ENCODE measurements at places on chromosomes 16 and 17.

GRCh38 chr16:28168991-28169554, 42.7 kb downstream of the XPO6 start:
- no peak for DNase-seq

GRCh38 chr16:81779536-81780320, 637 bp downstream of the PLCG2 start:
- DNase-seq = no peak

DNA sequence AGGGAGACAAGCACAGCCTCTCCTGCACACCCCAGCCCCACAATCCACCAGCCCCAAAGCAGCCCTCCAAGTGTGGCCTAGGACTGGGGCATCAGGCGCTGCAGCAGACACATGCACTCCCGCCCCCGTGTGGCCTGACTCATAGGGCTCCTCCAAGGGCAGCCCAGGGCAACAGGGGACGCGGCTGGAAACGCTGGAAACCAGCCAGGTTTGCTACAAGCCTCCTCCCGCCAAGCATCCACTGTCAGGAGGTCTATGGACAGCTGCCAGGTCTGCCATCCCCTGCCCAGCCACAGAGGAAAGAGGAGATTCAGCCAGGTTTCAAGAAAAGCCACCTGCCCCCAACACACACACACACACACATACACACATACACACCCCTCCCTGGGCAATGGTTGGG, 25.8 kb downstream of the SRCIN1 start:
- peak; percentile 73 for DNase-seq

GRCh38 chr17:13702266-13702665, 100.5 kb upstream of the HS3ST3A1 start:
- no peak for DNase-seq

DNA sequence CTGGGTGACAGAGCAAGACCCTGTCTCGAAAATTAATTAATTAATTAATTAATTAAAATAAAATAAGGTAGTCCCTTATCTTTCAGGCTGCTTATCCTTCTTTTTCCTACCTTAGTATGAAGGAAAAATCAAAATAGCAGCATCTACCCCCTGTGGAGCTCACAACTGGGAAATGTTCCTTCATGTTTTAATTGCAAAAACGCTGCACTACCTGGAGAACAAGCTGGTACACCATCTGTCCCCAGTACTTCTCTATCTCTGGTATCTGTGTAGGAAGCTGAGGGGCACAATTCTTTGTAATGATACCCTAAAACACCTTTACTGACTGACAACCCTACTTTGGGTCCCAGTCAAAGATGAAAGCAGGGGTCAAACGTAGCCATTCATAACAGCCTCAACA, 55.1 kb upstream of the MNT start:
- DNase-seq = no peak

- no peak for DNase-seq
Measured at GRCh38 chr17:13157656-13158055, 139.8 kb upstream of the ELAC2 start.

GRCh38 chr17:72008236-72008876, 112.5 kb upstream of the SOX9 start:
- no peak for DNase-seq

GRCh38 chr17:36089888-36090836, at the start of gene CCL3:
Gene CCL3 (minus strand): TSS chr17:36090143. CDS start chr17:36090058, 85 bp downstream.
- DNase-seq = no peak

GRCh38 chr16:48371393-48371780, 13.8 kb downstream of the SIAH1 start:
- DNase-seq = no peak

GRCh38 chr17:80761110-80761871, 216.7 kb downstream of the RPTOR start:
- no peak for DNase-seq

DNA sequence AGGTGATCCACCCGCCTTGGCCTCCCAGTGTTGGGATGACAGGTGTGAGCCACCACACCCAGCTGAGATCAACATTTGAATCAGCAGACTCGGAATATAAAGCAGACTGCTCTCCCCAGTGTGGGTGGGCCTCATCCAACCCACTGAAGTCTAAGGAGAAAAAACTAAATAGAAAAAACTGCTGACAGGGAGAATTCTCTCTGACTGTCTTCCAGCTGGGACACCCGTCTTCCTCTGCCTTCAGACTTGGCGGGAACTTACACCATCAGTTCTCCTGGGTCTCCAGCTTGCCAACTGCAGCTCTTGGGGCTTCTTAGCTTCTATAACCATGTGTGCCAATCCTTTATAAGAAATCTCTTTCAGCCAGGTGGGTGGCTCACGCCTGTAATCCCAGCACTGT, 90.7 kb downstream of the MRM3 start:
- no peak for DNase-seq

- no peak for DNase-seq
Measured at GRCh38 chr17:67515490-67516083, 138.5 kb downstream of the PITPNC1 start.

DNA sequence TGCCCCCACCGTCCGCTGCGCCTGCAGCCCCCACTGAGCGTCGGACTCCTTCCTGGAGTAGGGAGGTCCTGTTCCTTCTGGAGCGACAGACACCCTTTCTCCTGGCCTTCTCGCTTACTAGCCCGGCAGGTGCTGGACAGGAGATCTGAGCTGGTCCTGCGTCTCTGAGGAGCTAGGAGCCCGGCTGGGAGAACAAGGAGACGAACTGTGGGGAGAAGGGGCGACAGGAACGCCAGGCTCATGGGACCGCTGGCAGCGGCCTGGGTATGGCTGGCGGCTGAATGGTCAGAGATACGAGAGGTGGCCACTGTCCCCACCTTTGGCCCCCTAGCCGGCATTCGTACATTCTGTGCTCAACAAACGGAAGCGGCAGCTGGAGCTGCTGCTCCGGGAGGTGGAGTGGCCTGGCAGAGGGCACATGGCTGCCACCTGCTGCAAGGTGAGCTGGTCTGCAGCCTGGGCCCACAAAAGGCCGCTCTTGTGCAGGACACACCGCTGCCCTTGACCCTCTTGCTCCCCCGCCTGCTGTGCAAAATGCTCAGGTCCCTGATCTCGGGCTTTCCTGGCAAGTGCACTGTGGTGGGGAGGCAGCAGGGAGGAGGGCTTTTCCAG, 2066.7 kb downstream of the TP53TG3F start:
- DNase-seq = no peak

GRCh38 chr16:67723151-67723910, 4.2 kb upstream of the GFOD2 start:
- DNase-seq = no peak

DNA sequence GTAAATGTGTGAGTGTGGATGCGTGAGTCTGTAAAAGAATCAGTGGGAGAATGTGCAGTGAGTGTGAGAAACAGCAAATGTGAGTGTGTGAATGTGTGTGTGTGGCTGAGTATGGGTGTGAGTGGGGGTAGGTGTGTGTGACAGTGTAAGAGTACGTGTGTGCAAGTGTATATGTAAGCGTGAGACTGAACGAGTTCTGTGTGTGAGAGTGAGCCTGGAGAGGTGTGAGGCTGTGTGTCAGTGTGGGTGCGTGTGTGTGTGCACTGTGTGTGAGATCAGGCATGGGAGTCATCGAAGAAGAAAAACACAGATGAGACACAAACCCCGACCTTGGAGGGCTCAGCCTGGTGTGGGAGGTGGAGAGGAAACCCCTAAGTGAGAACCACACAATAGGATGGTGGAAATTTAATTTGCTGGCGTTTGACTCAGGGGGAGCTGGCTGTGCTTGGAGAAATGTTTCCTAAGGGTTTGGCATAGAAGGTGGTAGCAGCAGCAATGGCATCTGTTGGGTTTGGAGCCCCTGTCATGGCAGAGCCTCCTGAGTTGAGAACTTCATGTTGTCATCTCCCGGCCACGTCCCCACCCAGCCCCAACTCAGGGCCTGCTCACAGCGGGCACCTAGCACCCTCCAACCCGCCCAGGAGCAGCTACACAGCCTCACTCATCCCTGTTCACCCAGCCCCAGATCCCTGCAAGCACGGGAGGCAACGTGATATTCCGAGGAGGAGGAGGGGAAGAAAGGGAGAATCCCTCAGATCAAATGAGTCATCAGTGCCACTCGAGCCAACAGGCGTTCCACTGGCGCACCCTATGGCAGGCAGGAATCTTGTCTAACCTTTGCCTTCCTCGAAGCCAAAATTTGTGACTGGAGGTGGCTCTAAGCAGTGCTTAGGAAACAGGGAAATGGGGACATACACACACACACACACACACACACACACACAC, 14.3 kb upstream of the NUBP1 start:
- no peak for DNase-seq

- DNase-seq = no peak
Measured at GRCh38 chr16:85389679-85390470, 223.2 kb upstream of the GSE1 start.

- no peak for DNase-seq
Measured at GRCh38 chr17:44469676-44470075, 33.5 kb downstream of the GPATCH8 start.

DNA sequence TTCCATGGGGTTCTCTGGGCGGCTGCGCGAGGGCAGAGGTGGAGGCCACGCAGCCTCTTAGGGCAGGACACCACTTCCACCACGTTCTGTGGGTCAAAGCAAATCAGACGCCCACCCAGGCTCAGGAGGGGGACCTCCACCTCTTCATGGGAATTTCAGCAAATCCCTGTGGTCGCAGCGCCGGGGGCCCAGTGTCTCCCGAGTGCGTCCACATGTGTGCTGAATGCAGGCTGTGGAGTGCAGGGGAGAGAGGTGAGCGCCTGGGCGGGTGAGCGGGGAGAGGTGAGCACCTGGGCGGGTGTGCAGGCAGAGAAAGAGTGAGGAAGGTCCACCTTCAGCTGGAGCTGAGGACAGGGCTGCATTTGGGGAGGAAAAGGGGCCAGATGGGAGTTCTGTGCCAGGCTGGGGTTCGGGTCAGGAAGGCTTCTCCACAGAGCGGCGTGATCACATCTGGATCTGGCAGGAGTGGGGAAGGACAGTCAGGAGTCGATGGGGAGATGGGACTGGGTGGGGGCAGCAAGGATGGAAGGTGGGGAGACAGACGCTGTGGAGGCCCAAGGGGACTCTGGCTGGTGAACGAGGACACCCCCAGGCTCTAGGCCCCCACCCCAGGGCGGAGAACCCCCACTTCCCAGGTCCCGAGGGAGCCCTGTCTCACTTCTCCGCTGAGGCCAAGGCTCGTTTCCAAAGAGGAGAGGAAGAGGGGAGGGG, 36.8 kb upstream of the CBFA2T3 start:
- DNase-seq = no peak

GRCh38 chr16:22622703-22623102, 112.0 kb downstream of the NPIPB5 start:
- DNase-seq = no peak

GRCh38 chr16:53920988-53921387, 217.0 kb downstream of the FTO start:
- no peak for DNase-seq

GRCh38 chr17:60167065-60167741, 17.4 kb downstream of the CA4 start:
- DNase-seq = no peak

DNA sequence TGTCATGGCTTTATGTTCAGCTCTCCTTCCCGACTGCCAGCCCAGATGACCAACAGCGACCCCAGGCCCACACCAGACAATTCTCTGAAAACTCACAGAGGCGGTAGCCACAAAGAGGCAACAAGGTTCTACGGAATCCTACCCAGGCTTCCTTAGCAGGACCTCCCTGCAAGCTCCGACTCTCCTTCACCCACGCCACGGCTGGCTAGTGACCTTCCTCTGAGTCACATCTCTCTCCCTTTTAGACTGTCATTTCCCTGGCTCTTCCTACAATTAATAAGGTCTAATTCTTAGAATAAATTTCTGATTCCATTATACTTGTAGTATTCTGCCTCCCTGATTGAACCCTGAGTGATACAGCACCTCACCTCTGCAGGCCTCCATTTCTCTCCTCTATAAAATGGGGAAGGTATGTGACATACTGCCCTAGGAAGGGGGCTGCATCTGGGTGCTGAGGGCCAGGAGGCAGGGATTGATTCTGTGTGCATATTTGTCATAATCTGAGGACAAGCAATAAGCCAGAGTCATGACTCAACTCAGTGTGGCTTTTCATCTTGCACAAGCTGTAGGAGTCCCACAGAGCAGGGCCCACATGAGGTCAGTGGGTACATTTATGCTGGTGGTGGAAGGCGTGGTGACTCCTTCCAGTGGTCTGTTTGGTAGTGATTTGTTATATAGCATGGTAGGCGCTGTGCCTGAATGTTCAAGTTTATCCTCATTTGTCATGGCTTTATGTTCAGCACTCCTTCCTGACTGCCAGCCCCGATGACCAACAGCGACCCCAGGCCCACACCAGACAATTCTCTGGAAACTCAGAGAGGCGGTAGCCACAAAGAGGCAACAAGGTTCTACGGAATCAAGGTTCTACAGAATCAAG, 46.2 kb downstream of the SMPD3 start:
- DNase-seq = no peak

DNA sequence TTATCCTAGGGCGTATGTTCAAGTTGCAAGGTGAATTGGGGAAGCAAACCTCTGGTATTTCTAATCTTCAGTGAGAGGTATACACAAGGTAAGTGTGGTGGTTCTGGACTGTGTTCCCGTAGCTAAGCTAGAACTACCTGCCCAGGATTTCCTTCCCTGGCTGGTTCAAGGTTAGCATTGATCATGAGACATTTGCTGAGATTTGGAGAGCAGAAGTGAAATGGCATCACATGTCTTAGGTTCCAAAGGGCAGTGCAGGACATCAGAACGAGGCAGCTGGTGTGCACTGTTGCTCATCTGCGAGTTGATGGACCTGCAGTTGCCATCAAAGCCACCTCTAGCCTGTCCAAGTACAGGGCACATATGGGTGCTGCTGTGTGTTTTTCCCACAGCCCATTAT, 95.2 kb downstream of the EMP2 start:
- no peak for DNase-seq

- no peak for DNase-seq
Measured at GRCh38 chr16:21206550-21206949, 4.8 kb downstream of the ZP2 start.

DNA sequence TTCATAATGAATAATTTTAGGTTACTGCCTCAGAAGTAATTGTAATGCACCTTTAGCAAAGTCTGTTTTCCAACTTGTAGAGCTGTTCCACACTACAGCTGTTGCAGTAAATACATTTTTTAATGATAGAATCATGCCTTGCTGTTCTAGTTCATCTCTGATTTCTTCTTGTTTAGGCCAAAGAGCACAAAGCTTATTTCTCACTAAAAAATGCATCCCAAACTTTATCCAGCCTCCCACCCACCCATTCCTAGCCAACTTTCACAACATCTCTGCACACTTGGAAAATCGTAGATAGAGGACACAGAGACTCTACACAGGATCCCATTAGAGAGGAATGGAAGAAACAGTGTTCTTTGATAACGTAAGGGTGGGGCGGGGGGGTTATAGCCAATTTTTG, 252.2 kb upstream of the DYNLRB2 start:
- DNase-seq = no peak

- no peak for DNase-seq
Measured at GRCh38 chr16:52436339-52437276, 110.3 kb downstream of the TOX3 start.

All from NCI-H1436 (cell line).